ENCODE measurements at places on chromosomes 11 and 22.

- DNase-seq, result no peak
Observed at GRCh38 chr11:117868815-117869561, 7.5 kb downstream of the FXYD6 start.

- no peak for DNase-seq
Observed at GRCh38 chr22:21858025-21858764, 9.2 kb downstream of the MAPK1 start.

DNA sequence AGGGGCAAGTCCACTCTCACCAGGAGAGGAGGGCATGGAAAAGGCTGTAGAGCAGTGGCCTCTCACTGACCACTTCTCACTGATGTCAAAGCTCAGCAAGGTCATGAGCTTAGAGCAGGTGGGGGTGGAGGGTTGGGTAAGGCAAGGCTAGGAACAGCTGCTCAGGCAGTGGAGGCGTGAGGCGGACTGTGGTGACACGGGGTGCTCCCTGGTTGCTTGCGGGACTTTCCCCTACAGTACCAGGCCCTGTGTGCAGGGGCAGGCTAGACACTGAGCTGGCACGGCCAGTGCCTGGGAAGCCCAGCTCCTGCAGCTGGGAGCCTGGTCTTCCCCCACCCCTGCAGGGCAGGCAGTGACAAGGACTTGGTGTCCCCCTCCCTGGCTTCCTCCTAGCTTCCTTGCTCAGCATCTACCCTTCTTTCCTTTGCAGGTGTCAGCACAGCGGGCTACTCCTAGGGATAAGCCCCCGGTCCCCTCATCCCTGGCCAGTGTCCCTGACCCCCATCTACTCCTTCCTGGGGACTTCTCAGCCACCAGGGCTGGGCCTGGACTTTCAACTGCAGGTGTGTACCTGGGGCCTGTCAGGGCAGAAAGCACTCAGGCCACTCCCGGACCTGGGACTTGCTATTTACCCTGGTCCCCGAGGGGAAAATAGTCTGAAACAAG is 45.6 kb downstream of the PISD start:
- no peak for DNase-seq

- DNase-seq, result no peak
Observed at GRCh38 chr11:19577391-19577975, 135.2 kb upstream of the NAV2 start.

DNA sequence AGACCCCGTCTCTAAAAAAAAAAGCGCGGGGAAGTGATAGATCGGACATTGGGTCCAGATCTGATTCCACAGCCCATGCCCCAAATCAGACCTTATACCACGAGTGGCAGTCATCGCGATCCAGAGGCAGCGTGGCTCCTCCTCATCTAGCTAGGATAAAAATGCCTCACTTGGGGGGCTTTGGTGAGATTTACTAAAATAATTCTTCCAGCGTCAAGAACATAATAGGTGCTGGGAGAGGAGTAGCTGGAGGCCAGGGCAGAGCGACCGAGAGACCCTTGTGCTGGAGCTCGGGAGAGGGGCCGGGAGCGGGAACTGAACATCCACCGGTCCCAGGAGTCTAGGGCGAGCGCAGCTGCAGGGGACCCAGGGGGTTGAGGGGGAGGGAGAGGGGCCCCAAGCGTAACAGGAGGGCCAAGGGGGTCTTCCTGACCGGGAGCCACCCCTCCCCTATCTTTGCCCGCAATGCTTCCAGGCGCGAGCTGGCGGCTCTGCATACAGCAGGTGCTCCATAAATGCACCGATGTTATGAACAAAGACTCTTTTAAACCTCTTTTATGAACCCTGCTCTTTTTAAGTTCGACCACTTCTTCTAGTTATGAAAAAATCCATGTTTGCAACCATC is 823 bp upstream of the CPT1A start:
- no peak for DNase-seq

DNA sequence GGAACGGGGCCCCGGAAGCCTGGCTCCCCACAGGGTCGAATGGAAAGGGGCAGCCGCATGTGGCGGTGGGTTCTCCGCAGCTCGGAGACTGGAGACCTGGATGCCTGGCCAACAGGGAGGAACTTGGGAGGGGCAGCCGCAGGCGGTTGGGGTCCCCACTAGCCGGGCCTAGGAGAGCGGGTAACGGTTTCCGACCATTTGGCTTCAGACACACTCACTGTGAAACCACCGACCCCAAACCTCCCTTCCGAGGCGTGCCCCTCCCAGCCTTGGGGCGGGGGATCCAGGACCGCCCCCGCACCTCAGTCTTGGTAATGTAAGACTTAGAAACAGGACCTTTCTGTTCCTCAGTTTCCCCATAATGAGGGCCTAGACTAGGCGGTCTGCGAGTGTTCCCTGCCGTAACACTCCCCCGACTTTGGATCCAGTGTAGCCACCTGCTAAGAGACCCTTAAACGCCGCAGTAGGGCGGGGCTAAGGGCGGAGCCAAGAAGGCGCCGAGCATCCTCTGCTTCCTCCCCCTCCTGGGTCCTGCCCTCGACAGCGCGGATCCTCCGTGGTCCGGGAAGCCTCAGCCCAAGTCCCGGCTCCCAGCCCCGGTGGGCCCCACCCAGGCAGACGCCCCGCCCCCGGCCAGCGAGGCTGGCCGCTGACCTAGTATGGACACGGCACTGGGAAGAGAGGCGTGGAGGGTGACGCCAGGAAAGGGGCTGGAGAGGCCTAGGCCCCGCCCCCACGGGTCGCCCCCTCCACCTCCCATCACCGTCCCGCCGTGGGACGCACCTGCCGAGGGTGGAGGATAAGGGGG is 1.8 kb upstream of the RASGRP2 start:
- DNase-seq, result no peak

DNA sequence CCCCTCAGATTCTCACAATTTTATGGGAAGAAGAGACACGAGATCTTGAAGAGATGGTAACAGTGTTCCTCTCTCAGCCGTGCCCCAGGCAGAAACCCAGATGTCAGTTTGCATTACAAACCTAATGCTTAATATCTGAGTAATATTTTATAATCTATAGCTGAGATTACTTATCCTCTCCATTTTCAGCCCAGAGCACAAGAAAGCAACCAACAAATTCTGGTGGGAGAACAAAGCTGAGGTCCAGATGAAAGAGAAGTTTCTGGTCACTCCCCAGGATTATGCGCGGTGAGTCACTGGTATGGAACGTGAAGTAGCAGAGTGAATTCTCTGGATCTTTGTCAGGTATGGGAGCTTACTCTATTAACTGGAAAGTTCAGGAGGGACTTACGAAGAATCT is 884 bp downstream of the CENATAC start:
- DNase-seq, result no peak

DNA sequence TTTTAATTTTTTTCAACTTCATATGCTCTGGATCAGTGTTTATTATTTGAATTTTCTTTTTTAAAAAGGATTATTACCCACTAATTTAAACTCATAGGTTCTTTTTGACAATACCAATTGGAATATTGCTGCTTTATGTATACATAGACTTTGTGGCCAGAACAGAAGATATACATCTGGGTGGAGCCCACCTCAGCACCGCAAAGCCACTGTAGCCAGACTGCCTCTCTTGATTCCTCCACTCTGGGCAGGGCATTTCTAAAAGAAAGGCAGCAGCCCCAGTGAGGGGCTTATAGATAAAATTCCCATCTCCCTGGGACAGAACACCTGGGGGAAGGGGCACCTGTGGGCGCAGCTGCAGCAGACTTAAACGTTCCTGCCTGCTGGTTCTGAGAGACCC is 10.6 kb upstream of the C11orf58 start:
- DNase-seq, result no peak

GRCh38 chr22:25833091-25833490 is 91.1 kb downstream of the MYO18B start:
- DNase-seq, result no peak

GRCh38 chr11:110070176-110070575 is 23.0 kb upstream of the ZC3H12C start:
- no peak for DNase-seq

DNA sequence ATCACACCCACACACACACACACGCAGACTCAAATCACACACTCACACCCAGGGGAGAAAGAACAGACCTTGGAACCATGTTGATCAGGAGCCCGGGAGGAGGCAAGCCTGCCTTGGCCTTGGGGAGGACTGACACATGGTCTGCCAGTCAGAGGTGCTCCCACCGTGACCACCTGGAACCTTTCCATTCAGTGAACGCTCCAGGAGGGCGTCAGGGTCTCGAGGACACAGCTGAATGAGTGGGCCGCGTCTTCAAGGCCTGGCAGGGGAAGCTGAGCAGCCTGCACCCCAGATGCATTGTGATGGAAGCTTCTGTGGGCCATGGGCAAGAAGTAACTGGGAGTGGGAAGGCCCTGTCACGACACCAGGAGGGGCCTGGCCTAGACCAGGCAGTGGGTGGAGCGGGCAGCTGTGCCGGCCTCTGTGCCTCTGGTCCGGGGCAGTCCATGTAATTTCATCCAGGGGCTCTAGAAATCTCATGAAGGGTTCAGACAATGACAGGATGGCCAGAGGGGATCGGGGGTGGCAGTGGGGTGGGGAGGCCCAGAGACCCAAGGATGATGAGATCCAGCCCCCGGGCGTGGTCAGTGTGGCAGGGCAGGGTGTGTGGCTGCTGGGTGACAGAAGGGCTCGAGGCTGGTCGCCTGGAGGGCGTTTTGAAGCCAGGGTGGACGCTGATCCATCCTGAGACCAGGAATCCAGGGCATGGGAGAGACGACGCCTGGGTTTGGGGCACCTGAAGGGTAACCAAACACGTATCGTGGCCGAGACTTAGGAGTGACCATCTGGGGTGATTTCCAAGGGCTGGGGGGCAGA is 53.7 kb downstream of the IGF2 start:
- DNase-seq, result no peak

GRCh38 chr11:8342821-8343681 is 79.4 kb upstream of the LMO1 start:
- DNase-seq, result no peak

- DNase-seq, result no peak
Observed at GRCh38 chr11:61353131-61354067, 8.3 kb downstream of the CYB561A3 start.

DNA sequence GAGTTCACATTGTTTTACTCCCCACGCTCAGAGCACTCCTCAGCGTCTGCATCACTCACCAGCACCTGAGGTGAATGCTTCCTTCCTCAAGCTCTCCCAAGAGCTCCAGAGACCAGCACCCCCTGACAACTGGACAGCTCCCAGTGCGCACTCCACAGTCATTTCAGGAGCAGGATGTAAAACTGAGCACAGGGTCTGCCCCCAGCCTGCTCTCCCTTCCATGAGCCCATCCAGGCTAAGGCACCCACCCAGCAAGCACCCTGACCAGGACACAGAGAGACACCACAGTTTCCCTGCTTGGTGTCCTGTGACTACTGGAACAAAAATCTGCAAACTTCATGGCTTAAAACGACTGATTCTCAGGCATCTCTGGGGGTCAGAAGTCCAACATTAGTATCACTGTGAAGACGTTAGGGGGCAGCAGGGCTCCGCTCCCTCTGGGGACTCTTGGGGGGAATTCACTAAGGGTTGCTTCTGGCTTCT is 3.3 kb downstream of the SCGB1D2 start:
- DNase-seq, result no peak

DNA sequence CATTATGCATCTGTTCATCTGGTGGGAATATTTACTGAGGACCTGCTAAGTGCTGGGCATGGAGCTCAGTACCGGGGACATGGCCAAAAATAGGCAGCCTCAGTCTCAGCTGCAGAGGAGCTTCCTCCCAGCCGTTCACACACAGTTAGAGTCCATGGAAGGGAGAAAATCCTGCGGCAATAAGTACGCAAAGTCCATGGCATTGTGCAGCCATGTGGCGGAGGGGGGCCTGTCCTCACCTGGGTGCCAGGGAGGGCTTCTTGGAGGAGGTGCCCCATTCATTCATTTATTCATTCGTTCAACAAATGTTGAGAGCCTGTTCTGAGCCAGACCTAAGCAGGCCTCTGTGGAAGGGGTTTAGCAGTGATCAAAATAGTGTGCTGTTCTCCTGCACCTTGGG is 59.3 kb upstream of the ANO1 start:
- DNase-seq, result no peak

- no peak for DNase-seq
Observed at GRCh38 chr11:68146704-68147474, 25.7 kb upstream of the CHKA start.

GRCh38 chr11:45546366-45546765 is 119.1 kb downstream of the CHST1 start:
- DNase-seq, result no peak

DNA sequence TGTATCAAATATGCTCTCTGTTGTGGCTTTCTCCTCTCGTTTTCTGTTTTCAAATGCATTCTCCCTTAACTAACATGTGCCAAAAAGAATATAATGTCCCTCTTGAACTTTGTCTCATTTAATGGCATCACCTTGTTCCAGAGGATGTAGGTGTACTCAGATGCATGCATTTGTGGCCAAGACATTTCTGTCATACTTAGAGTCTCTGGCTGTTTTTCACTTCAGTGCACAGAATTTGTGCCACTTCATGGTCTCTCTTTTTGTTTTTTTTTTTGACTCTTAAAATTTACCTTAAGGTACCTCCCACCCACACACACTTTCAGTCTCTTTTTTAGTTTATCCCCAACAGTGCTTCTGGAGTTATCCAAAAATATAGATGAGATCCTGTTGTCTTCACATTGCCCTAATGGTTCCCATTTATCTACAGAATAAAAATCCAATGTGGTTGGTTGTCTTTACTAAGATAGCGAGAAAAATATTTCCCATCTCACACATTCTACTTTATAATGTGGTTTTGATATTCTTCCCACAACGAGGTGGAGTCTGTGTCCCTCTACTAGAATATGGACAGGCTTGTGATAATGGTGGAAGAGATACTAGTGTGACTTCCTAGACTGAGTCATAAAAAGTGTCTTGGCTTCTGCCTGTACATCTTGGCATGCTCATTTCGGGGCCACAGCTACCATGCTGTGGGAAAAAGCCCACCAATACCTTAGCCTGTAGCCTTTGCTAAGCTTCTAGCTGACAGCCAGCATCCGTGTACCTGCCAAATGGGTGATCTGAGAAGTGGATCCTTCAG is 125.8 kb downstream of the DDX10 start:
- DNase-seq, result no peak

- DNase-seq, result no peak
Observed at GRCh38 chr22:49603016-49603415, 224.7 kb downstream of the BRD1 start.

Data from stimulated activated CD4-positive, alpha-beta T cell treated with anti-CD3 and anti-CD28 coated beads, Interleukin-1b, Interleukin-23, amount 100 ng/mL, for 24 hours (primary cell).